ENCODE measurements at places on chromosomes 12 and 14.

DNA sequence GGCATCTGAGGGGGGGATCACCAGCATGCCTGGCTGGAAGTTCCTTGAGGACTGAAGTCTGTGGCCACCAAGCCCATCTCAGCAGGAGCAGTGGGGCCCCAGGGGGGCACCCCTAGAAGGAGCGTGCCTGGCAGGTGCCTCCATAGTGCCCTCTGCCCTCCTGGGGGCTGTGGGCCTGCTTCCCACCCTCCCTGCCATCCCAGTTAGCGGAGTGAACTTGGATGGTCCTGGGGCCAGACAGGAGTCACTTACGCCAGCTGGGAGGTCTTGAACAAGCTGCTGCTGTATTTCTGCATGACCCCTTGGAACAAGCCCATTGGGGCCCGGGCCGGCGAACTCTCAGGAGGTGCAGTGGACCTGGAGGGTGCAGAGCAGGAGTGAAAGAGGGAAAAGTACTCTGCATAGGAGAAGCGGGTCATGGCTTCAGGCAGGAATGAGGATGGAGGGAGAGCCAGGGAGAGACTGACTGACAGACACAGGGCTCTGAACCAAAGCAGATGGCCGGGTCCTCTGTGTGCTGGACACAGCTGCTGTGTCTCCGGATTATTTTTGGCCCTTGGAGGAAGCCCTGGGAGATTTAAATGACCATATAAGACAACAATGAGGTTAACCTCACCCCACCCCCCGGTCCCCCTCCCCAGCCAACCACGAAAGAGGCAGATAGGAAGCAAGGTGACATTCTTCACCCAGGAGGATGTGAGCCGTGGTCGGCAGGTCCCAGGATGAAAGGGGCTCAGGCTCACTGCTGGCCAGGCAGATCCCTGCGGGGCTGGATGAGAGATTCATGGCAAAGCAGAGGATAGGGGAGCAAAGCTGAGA, 19.6 kb downstream of the ASB2 start:
- no peak for DNase-seq

- no peak for DNase-seq
These were observed 13.1 kb downstream of the EMP1 start for GRCh38 chr12:13209436-13210235.

- DNase-seq: no peak
These were observed 44.8 kb downstream of the PLXNC1 start for GRCh38 chr12:94193168-94193567.

DNA sequence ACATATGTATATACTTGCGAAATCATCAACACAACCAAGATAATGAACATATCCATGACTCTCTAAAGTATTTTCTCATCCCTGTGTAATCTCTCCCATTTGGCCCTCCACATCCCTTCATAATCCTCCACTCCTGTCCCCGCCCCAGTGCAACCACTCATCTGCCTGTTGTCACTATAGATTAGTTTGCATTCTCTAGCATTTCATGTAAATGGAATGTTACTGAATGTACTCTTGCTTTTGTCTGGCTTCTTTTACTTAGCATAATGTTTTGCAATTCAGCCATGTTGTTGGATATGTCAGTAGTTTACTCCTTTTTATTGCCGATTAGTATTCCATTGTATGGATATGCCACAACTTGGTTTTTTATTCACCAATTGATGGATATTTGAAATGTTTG, 99.1 kb downstream of the BICD1 start:
- no peak for DNase-seq

DNA sequence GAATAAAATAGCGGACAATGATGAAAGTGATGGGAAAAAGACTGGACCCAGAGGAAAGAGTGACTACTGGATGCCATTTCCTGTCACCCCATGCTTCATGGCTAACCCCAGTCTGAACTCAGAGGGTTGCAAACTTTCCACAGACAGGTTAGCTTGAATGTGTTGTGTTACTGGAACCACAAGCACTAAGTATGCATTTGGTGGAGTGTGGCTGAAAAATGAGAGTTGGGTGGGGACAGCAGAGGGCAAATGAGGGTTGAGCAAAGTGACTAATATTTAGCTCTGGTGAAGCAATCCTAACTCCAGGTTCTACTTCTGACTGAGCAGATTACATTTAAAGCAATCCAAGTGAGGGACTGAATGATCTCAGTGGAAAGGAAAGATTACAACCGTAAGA, 1.6 kb downstream of the SLC16A7 start:
- DNase-seq: peak; percentile 17

DNA sequence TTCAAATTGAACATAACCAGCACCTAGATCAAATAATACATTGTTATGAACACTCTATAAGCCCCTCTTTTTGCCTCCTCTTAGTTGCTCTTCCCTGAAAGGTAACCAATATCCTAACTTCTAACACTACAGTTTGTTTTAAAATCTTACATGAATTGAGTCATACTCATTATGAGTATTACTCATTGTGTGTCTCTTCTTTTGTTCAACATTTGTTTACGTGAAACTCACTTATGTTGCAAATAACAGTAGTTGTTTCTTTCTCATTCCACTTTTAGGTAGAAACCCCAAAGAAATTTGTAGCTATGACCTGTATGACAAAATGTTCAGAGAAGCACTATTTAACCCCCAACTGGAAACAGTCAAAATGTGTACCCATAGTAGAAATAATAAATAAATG, 6.6 kb downstream of the LRRC9 start:
- DNase-seq: no peak

- DNase-seq: peak; percentile 11
These were observed 243.5 kb upstream of the CAND1 start for GRCh38 chr12:67025543-67026114.

DNA sequence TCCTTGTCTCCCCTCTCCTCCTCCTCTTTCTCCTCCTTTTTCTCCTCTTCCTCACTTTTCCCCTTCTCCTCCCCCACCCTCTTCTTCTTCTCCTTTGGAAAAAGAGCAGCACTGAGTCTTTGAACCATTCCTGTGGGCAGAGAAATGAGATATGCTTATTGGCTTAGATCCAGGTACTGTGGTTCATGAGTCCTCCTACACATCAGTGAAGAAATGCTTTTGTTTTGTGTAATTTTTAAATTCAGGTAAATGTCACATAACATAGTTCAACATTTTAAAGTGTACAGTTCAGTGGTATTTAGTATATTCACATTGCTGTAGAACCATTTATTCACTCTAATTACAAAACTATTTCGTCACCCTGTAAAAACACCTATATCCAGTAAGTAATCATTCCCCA, 402.1 kb downstream of the AACS start:
- DNase-seq: no peak

DNA sequence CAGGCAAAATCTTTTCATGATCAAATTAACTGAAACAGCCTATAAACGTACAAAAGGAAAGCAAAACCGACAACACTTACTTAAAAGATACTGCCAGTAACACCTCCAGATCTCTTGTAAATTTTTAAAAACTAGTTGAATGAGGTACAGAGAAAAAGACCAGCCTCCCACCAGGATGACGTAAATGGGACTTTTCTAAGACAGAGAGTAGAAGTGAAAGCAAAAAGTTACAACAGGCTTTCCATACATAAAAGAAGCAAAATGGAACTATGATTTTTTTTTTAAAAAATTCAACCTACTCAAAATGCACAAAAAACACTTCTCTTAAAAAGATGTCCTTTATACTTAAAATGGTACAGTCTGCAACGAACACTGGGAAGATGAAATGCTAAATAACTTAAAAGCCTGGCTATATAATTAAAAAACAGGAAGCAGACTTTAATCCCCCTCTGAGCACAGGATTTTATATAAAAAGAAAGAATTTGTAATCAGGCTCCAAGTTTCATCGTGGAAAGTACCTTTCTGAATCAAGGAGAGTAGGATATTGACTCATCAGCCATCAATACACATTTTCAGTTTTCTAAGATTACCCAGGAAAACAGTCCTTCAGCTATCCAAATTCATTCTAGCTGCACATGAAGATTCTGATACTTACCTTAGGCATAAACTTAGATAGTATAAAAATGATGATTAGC, 14.2 kb upstream of the MYO1A start:
- DNase-seq: peak; percentile 41

DNA sequence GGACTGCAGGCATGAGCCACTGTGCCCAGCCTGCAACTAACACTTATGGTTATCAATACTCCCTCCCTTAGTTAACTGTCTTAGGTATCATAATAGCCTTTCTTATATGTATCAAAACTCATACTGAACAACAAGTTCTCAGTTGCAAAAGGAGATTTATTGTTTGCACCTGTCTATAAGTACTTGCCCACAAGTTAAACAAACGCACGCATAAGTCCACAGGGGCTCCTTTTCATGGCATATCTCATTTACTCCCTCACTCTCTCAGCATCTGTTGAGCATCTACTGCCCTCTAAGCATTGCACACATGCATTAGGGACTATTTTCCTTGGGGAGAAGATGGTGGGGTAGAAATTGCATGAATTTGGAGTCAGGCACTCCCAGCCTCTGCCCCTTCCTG, 46.7 kb upstream of the CORO1C start:
- no peak for DNase-seq

DNA sequence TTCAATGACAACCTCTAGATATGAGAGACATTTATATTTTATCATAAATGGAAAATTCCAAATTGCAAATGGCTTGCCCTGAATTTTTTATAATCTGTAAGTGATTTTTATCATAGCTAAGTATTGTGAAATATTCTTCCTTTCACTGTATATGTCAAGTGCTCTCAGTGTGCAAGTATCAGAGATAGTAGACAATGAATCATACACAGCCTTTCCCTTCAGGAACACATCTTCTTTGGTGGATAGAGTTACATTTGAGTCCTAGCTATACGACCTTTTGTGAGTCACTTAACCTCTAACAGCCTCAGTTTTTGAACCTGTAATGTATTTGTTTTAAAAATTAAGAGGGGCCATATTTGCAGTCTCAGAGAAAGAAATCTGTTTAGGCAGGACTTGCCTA, 350.7 kb upstream of the SEL1L start:
- no peak for DNase-seq

GRCh38 chr14:89990218-89990617, 34.5 kb downstream of the TDP1 start:
- DNase-seq: no peak

GRCh38 chr12:104591257-104591885, 134.6 kb downstream of the CHST11 start:
- DNase-seq: no peak

DNA sequence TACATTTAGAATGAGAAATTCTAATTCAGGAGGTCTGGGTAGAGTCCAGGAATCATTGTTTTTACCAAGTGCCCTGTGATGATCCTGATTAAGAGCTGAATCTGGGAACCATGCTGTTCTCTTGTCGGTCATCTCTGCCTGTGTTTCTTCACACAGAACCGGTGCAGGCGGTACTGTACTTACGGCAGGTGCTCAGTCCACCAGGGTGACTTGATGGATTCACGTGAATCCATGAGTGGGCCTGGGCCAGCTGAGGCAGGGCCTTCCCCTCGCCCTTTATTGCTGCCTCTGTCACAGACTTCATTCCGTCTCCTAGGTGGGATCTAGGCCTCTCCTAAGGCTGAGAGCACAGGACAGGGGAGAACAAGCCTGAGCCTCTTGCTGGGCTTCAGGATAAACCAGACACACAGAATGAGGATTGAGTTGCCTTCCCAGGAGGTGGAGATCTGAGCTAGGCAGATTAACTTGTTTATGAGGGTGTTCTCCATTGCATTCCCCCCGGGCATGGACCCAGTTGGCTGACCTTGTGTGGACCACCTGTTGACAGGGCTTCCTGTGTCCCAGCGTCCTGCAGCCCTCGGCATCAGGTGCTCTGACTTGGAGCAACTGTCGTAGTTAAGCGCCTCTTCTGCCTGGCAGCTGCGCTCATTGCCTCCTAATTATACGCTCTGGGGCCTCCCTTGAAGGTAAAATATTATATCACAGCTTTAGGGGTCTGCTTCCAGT, 42.1 kb downstream of the B4GALNT3 start:
- DNase-seq: no peak

DNA sequence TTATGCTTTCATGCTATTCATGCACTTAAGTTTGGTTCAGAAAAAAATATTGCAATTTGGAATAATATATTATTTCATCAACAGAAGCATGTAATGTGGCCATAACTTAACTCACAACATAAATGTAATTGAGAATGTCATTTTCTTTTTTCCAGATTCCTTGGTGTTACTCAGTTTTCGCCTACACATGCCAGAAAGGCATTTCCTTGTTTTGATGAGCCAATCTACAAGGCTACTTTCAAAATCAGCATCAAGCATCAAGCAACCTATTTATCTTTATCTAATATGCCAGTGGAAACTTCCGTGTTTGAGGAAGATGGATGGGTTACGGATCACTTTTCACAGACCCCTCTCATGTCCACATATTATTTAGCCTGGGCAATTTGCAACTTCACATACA, 14.4 kb downstream of the TRHDE start:
- DNase-seq: no peak

- DNase-seq: no peak
These were observed 104.9 kb downstream of the PDZRN4 start for GRCh38 chr12:41293011-41293410.

DNA sequence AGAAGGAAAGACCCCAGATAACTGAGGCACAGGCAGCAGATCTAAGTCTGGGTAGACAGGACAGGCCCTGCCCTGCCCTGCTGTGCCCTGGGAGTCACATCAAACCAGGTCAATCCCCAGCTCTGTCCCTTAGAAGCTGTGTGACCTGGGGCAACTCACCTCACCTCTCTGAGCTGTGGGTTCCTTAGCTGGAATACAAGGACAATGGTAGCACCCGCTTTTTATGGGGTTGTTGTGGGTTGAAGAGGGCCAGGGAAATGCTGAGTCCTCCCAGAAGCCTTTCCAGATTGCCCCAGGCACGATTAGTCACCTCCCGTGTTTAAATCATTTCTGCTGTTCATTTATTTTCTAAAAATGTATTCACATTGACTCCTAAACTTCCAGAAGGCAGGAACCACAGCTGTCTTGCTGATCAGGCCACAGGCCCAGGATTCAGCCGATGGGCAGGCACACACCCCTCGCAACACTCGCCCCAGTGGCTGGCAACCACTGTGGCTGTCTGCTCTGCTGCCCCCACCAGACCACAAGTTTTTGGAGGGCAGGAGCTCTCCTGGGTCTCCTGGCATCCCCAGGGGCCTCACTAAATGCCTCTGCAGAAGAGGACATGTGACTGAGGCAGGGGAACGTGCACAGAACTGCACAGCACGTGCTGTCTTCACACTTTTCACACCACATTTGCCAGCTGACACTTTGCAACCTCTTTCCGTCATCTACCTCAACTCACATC, 3.0 kb downstream of the SELPLG start:
- no peak for DNase-seq

DNA sequence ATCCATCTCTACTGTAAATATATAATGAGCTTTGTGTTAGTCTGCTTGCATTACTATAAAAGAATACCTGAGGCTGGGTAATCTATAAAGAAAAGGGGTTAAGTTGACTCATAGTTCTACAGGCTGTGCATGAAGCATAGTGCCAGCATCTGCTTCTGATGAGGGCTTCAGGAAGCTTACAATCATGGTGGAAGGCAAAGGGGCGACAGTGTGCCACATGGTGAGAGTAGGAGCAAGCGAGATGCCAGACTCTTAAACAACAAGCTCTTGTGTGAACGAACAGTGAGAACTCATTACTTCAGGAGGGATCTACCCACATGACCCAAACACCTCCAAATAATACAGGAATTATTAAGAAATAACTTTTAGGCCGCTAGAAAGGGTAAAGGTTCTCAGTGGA, 28.1 kb downstream of the APOBEC1 start:
- no peak for DNase-seq

GRCh38 chr12:1907652-1908611, 10.5 kb downstream of the CACNA2D4 start:
- no peak for DNase-seq

- DNase-seq: no peak
These were observed 1.2 kb downstream of the GPR135 start for GRCh38 chr14:59463787-59464485.

- DNase-seq: no peak
These were observed 28.5 kb upstream of the MYBPC1 start for GRCh38 chr12:101566318-101566717.

- no peak for DNase-seq
These were observed 668 bp downstream of the MRPS35 start for GRCh38 chr12:27711317-27711682.

All from effector CD4-positive, alpha-beta T cell (primary cell).